ENCODE measurements at places on chromosomes 4 and X. TPM values are rescaled to one million over a fixed set of nuclear protein-coding genes. Genes with fewer than 3 reads are reported as not detected.

- no peak for DNase-seq
- H3K4me3 ChIP-seq = no peak overlapping the region
- H3K27me3 ChIP-seq = no peaks in the 10 kb centered on the region
- no peaks in the 10 kb centered on the region for H3K4me1 ChIP-seq
- no peak overlapping the region for H3K27ac ChIP-seq
These were observed 9.6 kb downstream of the GRSF1 start for GRCh38 chr4:70830054-70830453.

GRCh38 chr4:138445098-138445497 lies 202.9 kb upstream of the SLC7A11 start:
- no peak for DNase-seq
- H3K4me3 ChIP-seq = no peak overlapping the region
- H3K27me3 ChIP-seq = no peaks in the 10 kb centered on the region
- H3K36me3 ChIP-seq = no peaks in the 10 kb centered on the region
- H3K4me1 ChIP-seq = no peaks in the 10 kb centered on the region

- H3K36me3 ChIP-seq = no peaks in the 10 kb centered on the region
- H3K27me3 ChIP-seq = no peaks in the 10 kb centered on the region
- H3K4me1 ChIP-seq = peaks cover 32% of the 10 kb centered on the region
- DNase-seq = no peak
- H3K4me3 ChIP-seq = no peak overlapping the region
These were observed 7.6 kb downstream of the ACSL1 start for GRCh38 chr4:184818216-184818564.

- H3K27me3 ChIP-seq = no peaks in the 10 kb centered on the region
- no peaks in the 10 kb centered on the region for H3K36me3 ChIP-seq
- H3K27ac ChIP-seq = no peak overlapping the region
- H3K4me3 ChIP-seq = no peak overlapping the region
These were observed 89.2 kb downstream of the TMEM144 start for GRCh38 chr4:158299459-158300007.

- peaks cover 3% of the 10 kb centered on the region for H3K4me1 ChIP-seq
- no peak for DNase-seq
- H3K36me3 ChIP-seq = no peaks in the 10 kb centered on the region
- no peak overlapping the region for H3K4me3 ChIP-seq
- H3K27me3 ChIP-seq = no peaks in the 10 kb centered on the region
These were observed 18.7 kb downstream of the NAT8L start for GRCh38 chr4:2077537-2078460.

GRCh38 chr4:46924789-46925529 lies 15.9 kb upstream of the COX7B2 start:
- H3K4me3 ChIP-seq = no peak overlapping the region
- H3K4me1 ChIP-seq = no peaks in the 10 kb centered on the region
- no peak overlapping the region for H3K27ac ChIP-seq
- no peak for DNase-seq
- H3K36me3 ChIP-seq = no peaks in the 10 kb centered on the region

- no peaks in the 10 kb centered on the region for H3K27me3 ChIP-seq
- H3K27ac ChIP-seq = no peak overlapping the region
- no peaks in the 10 kb centered on the region for H3K36me3 ChIP-seq
- no peaks in the 10 kb centered on the region for H3K4me1 ChIP-seq
These were observed 232.2 kb downstream of the DHX15 start for GRCh38 chr4:24352112-24352511.

DNA sequence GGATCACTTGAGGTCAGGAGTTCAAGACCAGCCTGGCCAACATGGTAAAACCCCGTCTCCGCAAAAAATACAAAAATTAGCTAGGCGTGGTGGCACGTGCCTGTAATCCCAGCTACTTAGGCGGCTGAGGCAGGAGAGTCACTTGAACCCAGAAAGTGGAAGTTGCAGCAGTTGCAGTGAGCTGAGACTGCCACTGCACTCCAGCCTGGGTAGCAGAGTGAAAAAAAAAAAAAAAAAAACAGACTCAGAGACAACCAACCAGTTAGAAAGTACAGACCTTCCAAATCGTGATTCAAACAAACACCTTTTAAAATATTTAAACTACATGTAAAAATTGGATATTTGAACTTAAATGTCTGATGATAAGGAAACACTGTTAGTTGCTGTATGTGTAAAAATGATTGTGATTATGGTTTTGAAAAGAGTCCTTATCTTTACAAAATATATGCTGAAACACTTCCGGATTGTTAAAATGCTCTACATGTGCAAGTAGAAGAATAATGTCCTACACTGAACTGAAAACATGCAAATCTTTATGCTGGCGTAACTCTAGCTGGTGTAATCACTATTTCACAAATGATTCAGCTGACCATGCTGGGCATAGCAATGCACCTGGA lies 37.8 kb downstream of the SH3KBP1 start:
- no peak for DNase-seq
- no peak overlapping the region for H3K4me3 ChIP-seq
- H3K36me3 ChIP-seq = no peaks in the 10 kb centered on the region

GRCh38 chr4:27514711-27515110 lies 654.1 kb downstream of the STIM2 start:
- H3K36me3 ChIP-seq = no peaks in the 10 kb centered on the region
- no peak for DNase-seq
- no peaks in the 10 kb centered on the region for H3K27me3 ChIP-seq
- H3K4me1 ChIP-seq = no peaks in the 10 kb centered on the region
- H3K4me3 ChIP-seq = no peak overlapping the region

DNA sequence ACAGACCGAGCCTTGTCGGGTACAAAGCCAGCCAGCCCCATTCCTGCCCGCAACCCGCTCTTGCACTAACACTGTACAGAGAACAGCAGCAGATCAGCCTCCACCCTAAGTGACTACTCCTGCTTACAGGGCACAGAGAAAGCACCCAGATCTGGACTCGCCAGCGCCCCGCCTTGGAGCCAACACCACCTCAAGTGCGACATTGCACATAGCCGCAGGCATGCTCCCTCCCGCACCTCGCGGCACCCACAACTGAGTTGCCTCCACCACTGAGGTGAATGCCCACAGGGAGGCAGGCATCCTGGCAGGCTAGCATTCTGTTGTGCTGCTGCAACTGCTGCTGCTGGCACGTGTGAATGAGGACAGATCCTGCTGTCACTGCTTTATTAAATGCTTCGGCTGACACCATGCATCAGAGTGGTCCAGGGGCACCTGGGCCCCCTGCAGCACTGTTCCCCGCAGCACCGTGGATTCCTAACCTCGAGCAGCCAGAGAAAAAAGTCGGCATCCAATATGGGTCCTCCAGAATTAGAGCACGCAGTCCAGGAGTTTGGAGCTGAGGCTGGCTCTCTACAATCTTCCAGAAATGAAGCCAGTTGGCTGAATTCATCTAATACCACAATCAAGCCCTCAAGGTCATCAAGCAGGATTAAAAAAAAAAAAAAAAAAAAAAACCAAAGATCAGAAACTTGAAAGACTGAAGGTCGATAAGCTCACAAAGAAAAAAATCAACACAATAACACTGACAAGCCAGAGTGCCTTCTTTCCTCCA lies 352.9 kb downstream of the GASK1B start:
- no peaks in the 10 kb centered on the region for H3K27me3 ChIP-seq
- no peaks in the 10 kb centered on the region for H3K36me3 ChIP-seq
- DNase-seq = no peak
- H3K27ac ChIP-seq = no peak overlapping the region
- H3K4me1 ChIP-seq = no peaks in the 10 kb centered on the region

DNA sequence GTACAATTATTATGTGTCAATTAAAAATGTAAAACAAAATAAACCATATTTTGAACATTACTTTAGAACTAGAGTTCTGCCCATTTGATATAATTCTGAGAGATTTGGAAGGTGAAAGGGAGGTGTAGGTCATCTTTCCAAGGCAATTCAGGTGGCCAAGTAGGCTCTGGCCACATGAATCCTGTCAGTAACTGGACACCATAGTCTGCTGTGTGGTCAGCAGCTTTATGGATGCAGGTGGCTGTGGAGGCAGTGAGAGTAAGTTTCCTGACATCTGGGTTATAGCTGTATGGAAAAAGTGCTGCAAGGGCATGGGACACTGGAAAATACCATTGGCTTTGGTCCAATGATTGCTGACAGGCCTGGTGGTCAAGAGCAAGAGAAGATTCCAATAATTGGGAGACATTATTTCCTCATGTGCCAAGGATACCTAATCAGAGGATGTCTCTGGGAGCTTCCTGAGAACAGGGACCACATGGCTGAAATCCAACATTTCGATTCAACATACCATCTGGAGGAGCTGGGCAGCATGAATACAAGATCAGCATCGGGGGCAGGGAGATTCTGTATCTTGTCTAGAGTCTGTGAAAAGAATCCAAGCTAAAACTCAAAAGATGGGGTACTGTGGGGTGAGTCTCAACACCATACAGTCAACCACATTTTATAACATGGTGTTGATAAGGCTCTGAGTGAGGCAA lies 523.1 kb downstream of the MID1IP1 start:
- H3K36me3 ChIP-seq = no peaks in the 10 kb centered on the region
- H3K27me3 ChIP-seq = peaks cover 2% of the 10 kb centered on the region
- H3K4me3 ChIP-seq = no peak overlapping the region
- DNase-seq = no peak
- no peak overlapping the region for H3K27ac ChIP-seq

- no peak overlapping the region for H3K27ac ChIP-seq
- no peaks in the 10 kb centered on the region for H3K36me3 ChIP-seq
- H3K4me1 ChIP-seq = no peaks in the 10 kb centered on the region
- no peaks in the 10 kb centered on the region for H3K27me3 ChIP-seq
These were observed 60.7 kb upstream of the ASB12 start for GRCh38 chrX:64291123-64291522.

DNA sequence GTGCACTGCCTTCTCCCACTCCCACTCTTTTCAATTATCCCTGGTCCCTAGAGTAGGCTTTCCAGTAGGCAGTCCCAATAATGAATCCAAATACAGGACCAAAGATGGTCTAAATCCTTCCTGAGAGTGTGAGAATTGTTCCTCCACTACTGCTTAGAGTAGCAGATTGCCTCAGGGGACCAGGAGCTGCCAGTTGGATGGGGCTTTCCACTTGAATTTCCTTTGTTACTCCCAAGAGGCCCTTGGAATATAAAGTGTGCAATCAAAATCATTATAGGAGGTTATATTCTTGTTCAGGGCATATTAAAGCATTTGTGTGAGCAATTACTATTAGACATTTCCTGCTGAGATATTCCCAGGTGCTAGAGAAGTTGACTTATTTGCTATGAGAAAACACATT lies 156.6 kb upstream of the TLL1 start:
- H3K27me3 ChIP-seq = no peaks in the 10 kb centered on the region
- no peak overlapping the region for H3K27ac ChIP-seq
- no peaks in the 10 kb centered on the region for H3K4me1 ChIP-seq
- H3K36me3 ChIP-seq = no peaks in the 10 kb centered on the region
- DNase-seq = no peak
- H3K4me3 ChIP-seq = no peak overlapping the region

- no peak for DNase-seq
- no peak overlapping the region for H3K4me3 ChIP-seq
- no peaks in the 10 kb centered on the region for H3K4me1 ChIP-seq
- H3K27me3 ChIP-seq = no peaks in the 10 kb centered on the region
- H3K27ac ChIP-seq = no peak overlapping the region
- peaks cover 4% of the 10 kb centered on the region for H3K36me3 ChIP-seq
These were observed 167.8 kb downstream of the AFAP1 start for GRCh38 chr4:7771541-7772507.

GRCh38 chr4:88843067-88843685 lies 145.5 kb upstream of the NAP1L5 start:
- no peaks in the 10 kb centered on the region for H3K4me1 ChIP-seq
- no peak overlapping the region for H3K4me3 ChIP-seq
- H3K27me3 ChIP-seq = no peaks in the 10 kb centered on the region
- H3K27ac ChIP-seq = no peak overlapping the region
- H3K36me3 ChIP-seq = no peaks in the 10 kb centered on the region

DNA sequence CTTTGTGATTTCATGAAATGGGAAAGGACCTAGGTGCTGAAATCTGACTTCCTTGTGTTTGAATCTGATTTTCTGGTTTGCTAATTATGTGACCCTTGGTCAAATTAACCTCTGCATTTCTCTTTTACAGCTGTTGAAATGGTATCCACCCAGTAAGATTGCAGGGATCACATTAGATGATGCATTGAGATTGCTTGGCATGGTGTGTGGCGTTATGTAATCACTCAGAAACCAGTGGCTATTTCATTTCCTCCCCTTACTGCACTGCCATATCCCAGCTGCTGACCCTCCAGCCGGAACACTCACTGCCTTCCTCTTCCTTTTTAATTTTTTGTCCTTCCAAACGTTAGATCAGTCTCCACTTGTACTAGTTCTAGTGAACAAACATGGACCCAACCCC lies 79.0 kb downstream of the KLHL8 start:
- H3K4me3 ChIP-seq = no peak overlapping the region
- DNase-seq = no peak
- H3K27ac ChIP-seq = no peak overlapping the region

DNA sequence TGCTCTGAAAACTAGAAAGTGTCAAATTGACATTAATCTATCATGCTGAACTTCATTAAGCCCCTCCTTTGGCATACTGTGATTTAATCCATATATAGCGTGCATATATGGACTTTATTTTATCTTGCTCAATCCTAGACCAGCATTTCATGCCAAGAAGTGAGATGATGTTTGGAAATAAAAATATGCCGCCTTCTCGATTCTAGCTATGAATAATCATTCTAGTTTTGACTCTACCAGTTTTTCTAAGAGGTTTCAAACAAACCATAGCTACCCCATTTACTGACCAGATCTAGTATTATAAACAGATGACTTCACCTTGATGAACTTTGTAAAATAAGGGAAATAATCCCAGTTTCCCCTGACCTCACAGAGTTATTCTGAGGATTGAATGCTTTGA lies 95.0 kb downstream of the ARX start:
- H3K36me3 ChIP-seq = no peaks in the 10 kb centered on the region
- DNase-seq = no peak
- no peaks in the 10 kb centered on the region for H3K4me1 ChIP-seq

- H3K36me3 ChIP-seq = no peaks in the 10 kb centered on the region
- H3K27ac ChIP-seq = no peak overlapping the region
- peaks cover 15% of the 10 kb centered on the region for H3K27me3 ChIP-seq
- no peak overlapping the region for H3K4me3 ChIP-seq
These were observed 74.6 kb upstream of the AP1S2 start for GRCh38 chrX:15929194-15929593.

DNA sequence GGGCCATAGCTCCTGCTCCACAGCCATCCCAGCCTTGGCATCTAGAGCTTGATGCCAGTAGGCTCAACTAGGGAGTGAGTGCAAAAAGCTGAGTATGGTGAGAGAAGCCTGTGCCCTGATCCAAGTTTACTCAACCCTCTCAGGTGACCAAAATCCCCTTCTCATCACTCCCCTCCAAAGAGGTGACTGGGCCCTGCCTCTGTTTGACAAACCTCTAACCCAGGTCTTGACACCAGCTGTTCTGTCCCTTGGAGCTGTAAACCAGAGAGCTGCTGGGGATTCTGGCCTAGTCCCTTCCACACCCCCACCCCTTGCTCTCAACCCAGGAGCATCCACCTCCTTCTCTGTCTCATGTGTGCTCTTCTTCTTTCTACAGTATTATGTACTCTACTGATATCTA lies 73.5 kb downstream of the MSN start:
- no peaks in the 10 kb centered on the region for H3K27me3 ChIP-seq
- no peaks in the 10 kb centered on the region for H3K4me1 ChIP-seq
- H3K36me3 ChIP-seq = peaks cover 52% of the 10 kb centered on the region
- H3K4me3 ChIP-seq = no peak overlapping the region
- no peak for DNase-seq

Gene RENBP
- total RNA-seq = 22.9 TPM

Gene XAGE2
- total RNA-seq = not detected

Gene ASMT
- 0.22 TPM for total RNA-seq

Gene ARX
- total RNA-seq = 0.31 TPM

Gene GRIA3
- total RNA-seq = 1.4 TPM

Gene RIPPLY1
- 0.50 TPM for total RNA-seq

Gene PPARGC1A
- 80.8 TPM for total RNA-seq

Gene TGIF2LX
- not detected for total RNA-seq

Gene NHS
- 28.9 TPM for total RNA-seq

Gene CENPVL3
- total RNA-seq = not detected

Gene CDS1
- total RNA-seq = 18.8 TPM

Gene BTK
- 13.9 TPM for total RNA-seq

Gene CXCL5
- 0.63 TPM for total RNA-seq

Gene APELA
- 0.25 TPM for total RNA-seq

Measured in kidney (tissue), 22 donors.